ENCODE measurements at places on chromosomes 5 and 9.

DNA sequence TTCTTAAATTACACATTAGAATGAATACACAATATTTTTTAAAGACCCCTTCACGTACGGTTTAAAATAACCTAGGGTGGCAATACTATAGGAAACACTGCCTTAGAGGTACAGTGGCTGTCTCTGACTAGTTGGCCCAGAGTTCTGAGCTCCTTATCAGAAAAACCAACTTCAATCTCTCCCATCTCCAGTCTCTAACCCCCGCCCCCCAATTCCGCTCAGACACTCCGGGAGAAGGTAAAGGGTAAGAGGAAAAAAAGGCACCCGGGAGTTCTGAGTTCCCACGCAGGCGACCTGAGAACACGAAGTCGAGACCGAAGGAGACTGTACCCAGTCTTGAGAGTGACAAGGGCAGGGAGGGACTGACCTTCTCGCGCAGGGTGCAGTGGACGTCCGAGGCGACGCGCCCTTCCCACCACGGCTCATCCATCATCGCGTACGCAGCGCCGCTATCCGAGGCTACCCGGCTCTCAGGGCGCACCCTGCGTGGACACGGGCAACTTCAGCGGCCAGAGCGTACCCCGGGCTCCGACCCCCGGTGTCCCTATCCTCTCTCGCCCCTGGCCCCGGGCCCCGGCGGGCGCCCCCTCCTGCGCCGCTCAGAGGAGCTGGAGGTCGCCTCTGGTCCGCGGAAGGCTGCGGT lies 752 bp downstream of the CCNJL start:
- no peak for DNase-seq

- DNase-seq = no peak
Observed at GRCh38 chr5:15611008-15611407, 111.0 kb downstream of the FBXL7 start.

GRCh38 chr9:136984464-136985026 lies 1.8 kb downstream of the LCNL1 start:
- no peak for DNase-seq

GRCh38 chr5:174725991-174726601 lies 1.7 kb downstream of the MSX2 start:
- no peak for DNase-seq

DNA sequence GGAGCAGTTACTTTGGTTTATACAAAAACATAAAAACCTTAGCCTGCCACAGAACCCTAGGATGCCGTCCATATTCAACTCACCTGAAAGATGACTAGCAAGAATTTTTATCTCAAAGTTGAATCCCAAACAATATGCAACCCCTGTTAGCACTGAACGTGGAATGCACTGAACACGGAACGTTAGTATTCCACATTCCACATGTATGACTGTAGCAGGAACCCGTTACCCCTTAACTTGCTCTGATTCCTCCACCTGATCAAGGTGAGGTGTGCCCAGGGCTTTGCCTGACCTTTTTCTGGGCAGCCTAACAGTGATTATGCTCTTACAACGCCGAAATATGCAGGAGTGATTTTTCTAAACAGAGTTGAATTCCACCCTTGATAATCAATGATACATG lies 43.7 kb downstream of the AK8 start:
- no peak for DNase-seq

DNA sequence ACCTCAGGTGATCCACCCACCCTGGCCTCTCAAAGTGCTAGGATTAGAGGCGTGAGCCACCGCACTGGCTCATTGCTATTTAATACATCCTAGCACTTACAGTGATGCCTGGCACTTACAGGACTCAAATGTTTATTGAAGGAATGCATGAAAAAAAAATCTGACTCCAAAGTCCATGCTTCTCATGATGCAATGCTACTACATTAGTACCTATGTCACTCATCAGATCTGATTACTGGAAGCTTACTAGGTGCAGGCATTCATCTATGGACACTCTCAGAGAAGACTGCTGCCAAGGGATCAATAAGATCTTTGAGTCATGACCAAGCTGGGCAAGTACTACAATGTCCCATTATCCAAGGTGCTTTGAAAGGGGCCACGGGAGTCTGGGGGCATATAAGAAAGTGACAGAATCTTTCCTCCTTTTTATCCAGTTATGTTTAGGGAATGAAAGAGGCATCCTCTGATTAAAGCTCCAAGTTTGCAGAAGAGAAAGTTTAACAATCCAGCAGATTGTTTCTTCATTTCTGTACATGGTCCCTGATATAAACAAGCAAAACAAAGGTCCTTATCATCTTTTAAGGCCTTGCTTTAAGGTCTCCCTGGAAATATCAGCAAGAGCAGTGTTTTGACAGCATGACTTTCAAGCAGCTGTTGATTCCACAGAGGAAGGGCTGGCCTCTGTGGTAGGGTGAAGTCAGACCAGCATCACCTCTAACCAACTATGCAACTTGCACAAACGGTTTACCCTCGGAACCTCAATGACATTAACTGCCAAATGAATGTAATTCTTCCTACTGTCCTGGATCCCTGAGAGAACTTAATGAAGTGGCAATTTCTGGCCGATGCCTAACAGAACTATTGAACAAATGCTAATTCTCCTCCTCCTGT lies 35.9 kb downstream of the ARPC5L start:
- DNase-seq = no peak

DNA sequence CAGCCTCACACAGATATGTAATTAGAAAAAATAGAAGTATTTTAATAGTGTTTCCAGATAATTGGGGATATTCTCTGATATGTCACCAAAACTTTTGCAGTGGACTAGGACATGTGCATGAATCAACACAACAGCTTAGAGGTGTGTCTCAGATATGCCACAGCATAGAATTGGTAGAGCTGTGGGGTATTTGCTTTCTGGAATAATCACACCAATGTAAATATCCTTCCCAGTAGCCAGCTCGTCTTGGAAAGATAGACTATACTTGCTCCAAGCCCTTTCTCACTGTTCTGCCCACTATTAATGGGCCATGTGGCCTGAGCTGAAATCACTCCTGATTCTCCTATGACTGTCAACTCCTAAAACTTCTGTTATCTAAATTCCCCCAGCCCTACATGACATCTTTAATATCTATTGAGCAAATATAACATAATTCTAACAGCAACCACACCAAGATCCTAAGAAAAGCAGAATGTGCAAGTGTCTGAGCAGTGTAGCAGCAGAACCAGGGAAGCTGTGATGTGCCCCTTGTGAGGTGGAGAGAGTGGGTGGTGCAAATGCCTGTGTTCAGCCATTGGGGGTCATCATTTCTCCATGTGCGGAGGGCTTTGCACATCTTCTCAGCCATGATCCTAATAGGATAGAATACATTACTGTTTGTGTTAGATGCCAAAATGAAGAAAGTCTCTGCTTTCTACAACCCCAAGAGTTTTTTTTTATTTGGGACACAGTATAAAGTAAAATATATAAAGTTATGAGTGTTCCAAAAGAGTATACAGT lies 65.0 kb downstream of the MELK start:
- DNase-seq = peak; percentile 21

DNA sequence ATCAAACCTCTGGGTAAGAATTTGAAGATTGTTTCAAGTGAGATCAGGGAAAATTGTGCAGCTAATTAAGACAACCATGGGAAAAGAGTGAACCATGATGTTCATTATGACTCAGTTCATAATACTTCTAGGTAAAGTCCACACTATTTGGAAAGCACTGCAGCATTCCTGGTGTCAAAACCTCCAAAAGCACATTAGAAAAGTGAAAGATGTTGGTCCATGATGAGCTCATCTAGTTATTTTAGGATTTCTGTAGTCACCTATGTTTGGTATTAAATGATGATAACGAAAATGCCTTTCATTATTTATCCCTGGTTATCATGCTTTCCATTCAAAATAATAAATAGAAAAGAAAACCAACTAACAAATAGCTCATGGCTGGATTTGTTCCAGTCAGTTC lies 49.1 kb downstream of the PTCD2 start:
- DNase-seq = no peak

DNA sequence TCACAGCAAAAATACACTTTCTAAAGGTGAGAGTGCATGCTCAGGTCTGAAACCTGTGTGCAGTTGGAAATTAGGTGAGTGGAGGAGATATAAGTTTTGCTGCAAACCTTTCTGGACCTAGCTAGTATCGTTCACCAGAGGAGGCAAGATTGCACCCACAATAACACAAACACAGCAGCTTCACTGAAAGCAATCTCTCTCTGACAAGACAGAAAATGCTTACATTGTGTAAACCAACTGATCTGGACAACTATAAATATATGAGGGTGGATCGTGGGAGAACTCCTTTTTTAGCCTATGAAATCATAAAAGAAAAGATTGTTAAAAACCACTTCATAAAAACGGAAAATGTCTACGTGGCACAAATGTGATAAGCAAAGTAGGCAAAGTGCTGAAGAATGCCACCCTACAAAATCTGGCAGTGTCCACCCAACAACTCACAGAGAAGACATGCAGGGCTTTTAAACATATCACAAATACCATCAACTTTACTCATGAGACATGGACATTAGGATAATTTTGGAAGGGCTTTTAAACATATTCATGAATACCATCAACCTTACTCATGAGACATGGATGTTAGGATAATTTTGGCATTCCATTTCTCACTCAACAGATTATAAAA lies 134.3 kb downstream of the CDH18 start:
- DNase-seq = no peak

GRCh38 chr9:85892401-85892800 lies 48.5 kb upstream of the NAA35 start:
- no peak for DNase-seq

GRCh38 chr5:81749561-81750307 lies 1.2 kb downstream of the SSBP2 start:
- DNase-seq = peak; percentile 49

GRCh38 chr5:102628441-102629175 lies 126.5 kb upstream of the PAM start:
- no peak for DNase-seq

DNA sequence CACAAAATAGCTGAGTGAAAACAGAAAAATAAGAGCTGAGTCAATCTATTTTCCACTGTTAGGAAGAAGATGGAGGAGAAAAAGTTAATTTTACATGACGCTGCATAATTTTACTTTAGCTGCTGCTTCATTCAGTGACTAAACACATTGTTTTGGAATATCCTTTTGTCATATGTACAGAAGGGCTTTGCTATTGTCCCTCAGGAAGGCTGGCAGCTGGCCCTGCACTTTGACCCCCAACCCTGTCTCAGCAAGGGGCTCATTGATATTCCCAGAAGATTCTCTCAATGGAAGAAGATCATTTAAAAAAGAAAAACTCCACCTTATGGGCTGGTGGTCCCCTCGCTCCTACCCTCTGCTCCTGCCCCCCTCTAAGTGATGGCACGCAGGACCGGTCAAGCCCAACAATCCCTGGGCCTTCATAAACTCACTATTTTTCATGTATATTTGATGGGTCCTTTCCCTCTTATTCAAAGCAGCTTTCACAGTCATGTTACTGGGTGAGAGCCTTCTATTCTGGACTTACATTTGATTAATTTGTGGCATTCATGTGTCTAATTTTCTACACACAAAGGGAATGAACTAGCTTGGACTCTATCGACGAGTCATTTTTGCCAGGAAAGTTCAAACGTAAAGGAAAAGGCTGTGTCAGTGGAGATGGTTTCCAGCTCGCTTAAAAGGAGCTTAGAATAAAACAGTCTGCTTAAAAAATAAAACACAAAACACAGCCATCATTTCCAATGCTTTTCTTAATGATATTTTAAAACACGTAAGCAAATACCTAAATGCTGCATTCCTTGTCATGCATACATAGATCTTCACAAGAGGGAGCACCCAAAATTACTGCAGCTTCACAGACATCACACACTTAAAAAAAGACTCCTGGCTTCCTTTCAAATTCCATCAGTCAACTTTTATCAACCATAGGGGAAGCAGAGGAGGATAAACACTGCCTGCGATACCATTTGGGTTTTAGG lies 104.7 kb downstream of the EFNA5 start:
- no peak for DNase-seq

GRCh38 chr5:112210430-112211005 lies 208.6 kb downstream of the EPB41L4A start:
- DNase-seq = peak; percentile 43

- DNase-seq = no peak
Observed at GRCh38 chr9:84671586-84672521, 2.3 kb downstream of the NTRK2 start.

DNA sequence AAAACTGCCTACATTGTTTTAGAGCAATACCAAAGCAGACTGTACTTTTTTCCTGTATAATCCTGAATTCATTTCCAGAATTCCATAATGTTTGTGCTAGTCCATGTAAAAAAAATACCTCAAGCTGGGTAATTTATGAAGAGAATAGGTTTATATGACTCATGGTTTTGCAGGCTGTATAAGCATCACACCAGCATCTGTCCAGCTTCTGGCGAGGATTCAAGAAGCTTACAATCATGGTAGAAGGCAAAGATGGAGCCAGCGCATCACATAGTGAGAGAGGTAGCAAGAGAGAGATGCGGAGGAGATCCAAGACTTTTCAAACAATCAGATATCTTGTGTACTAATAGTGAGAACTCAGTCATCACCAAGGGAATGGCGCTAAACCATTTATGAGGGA lies 280.3 kb upstream of the CDH9 start:
- DNase-seq = no peak

GRCh38 chr9:20558566-20559016 lies 63.7 kb downstream of the MLLT3 start:
- DNase-seq = no peak

- no peak for DNase-seq
Observed at GRCh38 chr5:174383210-174384167, 338.0 kb downstream of the NSG2 start.

DNA sequence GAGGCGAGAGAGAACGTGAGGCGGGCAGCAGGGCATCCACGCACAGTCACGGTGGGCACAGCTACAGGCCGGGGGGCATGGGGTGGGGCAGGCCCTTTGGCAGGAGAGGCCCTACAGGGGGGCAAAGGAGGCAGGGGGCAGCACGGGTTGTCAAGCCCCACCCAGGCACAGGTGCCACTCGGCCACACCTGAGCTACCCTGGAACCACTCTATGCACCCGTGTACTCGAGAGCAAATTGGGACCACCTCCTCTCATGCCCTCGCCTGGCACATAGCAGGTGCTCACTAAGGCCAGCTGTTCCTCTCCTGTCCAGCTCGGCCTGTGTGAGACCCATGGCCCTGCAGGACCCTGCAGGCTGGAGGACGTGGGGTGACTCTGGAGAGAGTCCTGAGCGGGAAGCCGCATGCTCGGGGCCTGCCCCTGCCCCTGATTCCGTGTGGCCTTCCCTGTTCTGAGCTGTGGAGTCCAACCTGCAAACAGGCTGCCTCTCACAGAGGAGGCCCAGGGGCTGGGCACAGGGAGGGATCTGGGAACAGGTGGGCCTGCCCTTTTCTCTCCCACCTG lies 31.4 kb upstream of the SARDH start:
- no peak for DNase-seq

DNA sequence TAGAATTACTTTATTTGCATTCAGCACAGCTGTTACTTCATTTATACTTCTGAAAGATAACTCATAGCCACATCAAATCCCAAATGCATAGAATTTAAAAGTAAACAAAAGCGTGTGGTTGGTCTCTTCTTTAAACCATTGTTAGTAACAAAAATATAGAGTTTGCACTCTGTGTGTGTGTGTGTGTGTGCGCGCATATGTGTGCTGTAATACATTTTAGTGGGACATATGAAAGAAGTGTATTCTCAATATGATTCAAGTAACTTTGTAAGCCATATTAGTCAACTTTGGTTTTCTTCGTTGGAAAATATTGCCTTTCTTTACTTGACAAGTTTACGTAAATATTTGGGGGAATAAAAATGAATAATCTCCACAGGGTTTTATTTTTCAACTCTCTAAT lies 106.1 kb upstream of the PRRC1 start:
- DNase-seq = no peak
